ENCODE measurements at places on chromosomes 16 and 17.

DNA sequence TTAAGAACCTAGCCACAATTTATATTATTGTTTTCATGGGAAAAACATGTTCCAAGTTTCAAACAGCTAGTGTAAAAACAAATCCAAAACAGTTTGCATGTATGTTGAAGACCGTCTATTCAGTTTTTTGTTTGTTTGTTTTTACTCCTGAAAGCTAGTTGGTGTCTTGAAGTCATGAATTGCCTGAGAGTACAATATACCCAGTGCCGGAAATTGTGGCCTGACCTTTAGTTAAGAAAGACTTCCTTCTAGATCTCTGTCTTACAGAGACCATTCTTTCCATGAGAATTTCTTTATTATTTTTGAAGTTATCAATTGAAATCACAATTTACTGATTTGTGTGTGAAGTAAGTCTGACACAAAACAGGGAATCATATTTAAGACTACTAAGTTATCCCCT lies 474.8 kb downstream of the KCNJ2 start:
- DNase-seq, result no peak

GRCh38 chr17:79952901-79953300 lies 82.8 kb downstream of the TBC1D16 start:
- no peak for DNase-seq

- DNase-seq, result no peak
These were observed 35.5 kb downstream of the KSR1 start for GRCh38 chr17:27491713-27492190.

- DNase-seq, result peak; percentile 41
These were observed 169.3 kb downstream of the ZFHX3 start for GRCh38 chr16:72878301-72879269.

DNA sequence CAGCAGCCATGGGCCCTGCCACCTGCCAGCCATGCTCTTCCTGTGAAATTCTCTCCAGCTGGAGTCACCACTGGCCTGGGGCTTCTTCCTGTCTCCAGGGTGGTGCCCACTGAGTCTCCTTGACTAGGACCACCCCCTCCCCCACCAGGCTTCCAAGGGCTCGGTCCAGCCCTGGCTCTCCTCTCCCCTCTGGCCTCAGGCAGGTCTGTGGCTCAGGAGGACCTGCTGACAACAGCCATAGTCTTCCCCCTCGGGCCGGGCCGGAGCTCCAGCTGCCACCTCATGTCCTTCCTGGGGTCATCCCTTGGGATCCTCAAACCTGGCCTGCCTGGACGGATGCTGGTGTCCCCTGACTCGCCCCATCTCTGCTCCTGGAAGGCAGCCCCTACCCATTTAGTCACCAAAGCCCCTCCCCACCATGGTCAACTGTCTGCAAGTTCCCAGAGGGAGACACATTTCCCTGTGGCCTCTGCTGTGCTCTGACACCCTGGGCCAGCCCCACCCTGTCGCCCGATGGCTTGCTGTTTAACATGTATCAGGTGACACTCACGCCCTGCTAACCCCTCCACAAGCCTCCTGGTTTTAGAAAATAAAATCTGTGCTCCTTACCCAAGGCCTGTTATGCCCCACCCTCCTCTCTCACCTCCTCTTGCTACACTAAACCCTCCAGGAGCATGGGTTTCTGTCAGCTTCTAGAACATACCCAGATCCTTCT lies 186.2 kb downstream of the RBFOX3 start:
- no peak for DNase-seq
